ENCODE measurements at places on chromosomes 5 and 9.
A peak's percentile ranks its signal among the peaks of the same experiment; 100 is the strongest.

GRCh38 chr5:158751961-158752655, 347.6 kb downstream of the EBF1 start:
- no peak for DNase-seq

GRCh38 chr9:130935648-130936271, 3.3 kb downstream of the FIBCD1 start:
- no peak for DNase-seq

GRCh38 chr5:154162539-154163151, 27.9 kb upstream of the GALNT10 start:
- DNase-seq = no peak

GRCh38 chr5:157902449-157903116, 43.6 kb upstream of the CLINT1 start:
- no peak for DNase-seq

DNA sequence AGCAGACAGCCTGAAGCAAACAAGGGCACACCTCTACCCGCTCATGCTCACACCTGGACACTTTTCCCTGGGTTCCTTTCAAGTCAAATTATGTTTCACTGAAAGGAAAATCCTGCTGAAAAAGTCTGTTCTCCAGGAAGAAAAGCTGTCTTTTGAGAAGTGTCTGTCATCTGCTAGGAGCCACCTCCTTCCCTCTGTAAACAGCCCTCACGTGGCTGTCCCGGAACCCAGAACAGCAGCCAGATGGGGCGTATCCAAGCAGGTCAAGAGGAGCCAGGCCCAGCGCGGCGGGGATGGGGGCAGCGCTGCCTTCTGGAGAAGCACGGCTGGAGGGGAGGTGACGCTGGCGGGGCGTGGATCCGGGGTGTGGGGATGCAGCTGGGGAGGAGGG, at the start of gene PNPLA7:
PNPLA7 (minus strand) TSS at position 172 of the 391 bp plus-strand sequence. CDS start 205 bp downstream, outside the sequence.
- peak; percentile 77 for DNase-seq

DNA sequence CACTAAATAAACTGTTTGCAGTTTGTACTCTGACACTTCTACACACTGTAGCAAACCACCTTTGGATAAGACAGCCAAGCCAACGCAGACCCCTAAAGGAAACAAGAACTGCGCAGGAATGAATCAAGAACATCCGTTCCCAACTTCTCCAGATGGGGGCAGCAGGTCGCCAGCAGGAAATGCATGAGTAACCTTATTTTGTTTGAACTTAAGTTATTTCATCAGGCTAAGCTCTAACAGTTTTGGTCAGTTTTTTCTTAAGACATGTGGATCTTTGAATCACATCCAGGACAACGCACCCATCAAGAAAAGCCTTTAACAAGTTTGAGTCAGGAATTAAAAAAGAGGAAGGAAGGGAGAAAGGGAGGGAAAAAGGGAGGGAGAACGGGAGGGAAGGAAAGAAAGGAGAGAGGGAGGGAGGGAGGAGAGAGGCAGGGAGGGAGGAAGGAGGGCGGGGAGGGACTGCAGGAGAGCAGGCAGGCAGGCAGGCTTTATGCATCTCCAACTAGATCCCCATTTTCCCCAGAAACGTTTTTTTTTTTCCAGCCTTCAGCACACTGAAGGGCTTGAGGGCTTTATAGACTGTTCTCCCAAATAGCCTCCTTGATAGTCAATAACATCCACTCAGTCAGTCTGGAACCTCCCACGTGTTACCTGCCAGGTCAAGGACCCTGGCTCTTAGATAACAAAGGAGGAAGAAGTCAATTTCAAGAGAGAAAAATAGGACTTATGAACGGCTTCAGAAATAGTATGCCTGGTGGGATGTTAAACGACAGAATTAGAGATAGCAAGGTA, 22.2 kb downstream of the BHMT start:
- peak; percentile 16 for DNase-seq

DNA sequence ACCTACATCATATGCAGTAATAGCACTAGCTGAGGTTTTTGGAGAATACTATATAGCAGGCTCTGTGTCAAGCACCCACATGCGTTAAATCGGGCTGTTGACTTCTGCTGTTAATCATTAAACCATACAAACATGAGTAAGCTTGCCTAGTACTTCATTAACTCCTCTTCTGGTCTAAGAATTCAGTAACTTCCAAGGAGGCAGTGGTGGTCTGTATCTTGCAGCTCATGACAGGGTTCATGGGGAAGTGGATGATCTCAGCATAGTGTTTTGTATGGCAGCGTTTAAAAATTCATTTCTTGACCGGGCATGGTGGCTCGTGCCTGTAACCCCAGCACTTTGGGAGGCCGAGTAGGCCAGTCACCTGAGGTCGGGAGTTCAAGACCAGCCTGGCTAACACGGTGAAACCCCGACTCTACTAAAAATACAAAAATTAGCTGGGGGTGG, at the start of gene HAVCR1:
HAVCR1 (minus strand) TSS at position 24 of the 447 bp plus-strand sequence. CDS start 1,173 bp downstream, outside the sequence.
- DNase-seq = no peak

GRCh38 chr9:136617746-136618579, 44.8 kb upstream of the EGFL7 start:
- no peak for DNase-seq

- no peak for DNase-seq
These were observed 44.0 kb upstream of the XPA start for GRCh38 chr9:97740848-97741821.

DNA sequence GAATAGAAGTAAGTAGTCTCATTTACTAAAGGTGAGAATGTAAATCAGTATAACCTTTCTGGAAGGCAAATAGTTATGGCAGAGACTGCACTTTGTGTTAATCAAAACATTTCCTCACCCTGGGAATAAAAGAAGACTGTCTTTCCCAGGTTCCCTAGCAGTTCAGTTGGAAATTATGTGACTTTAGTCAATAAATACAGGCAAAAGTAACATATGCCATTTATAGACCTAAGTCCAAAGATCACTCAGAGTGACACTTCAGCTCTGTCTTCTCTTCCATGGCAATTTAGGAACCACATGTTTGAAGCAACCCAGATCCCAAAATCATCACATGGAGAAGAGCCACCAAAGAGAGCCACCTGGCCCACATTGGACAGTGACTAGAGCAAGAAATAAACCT, 160.7 kb upstream of the SV2C start:
- DNase-seq = no peak

GRCh38 chr5:137621306-137621705, 114.6 kb downstream of the KLHL3 start:
- DNase-seq = no peak

DNA sequence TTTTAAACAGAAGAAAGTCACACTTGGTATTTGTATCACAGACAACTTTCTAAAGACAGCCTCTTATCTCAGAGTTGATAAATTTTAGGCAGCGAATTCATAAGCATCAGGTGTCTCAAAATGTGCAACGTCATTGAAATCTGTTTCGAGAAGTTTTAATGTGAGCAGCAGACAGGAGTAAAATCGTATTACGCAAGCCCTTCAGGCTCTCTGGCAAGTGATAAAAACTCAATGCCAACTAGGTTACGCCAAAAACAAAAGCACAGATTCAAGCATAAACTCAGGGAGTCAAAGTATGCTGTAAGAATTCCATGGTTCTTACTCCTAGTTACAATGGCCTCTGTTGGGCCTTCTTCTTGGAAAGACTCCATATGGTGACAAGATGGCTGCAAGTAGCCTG, 244.7 kb downstream of the SEMA5A start:
- DNase-seq = no peak

DNA sequence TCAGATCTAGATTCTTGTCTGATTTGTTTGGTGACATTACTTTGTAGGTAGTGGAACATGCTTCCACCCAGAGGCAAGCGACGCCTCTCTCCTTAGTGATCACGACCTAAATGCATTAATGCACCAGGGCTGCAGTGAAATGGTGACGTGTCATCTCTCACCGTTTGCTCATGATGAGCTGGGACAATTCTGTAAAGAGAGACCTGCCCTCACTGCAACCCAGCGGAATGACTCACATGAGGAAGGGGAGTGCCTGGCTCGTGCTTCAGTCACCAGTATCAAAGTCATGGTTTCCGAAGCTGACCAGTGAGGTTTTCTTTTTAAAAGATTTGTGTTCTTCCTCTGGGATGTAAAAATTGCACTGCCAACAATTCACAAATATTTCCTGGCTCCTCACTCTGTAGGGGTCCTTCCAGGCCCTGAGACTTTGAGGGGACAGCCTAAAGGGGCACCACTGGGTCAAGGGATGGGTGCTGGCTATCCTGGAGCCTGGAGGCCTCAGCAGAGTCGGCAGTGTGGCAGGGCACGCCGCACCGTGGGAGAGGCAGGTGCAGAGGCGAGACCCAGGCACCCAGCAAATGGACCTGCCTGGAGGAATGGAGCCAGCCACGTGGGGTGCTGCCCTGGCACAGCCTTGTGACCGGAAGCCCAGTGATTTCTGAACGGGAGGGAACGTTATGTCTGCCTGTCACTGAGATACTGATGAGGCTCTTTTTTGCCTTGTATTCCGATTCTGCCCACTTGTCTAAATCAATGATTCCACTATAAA, 17.3 kb downstream of the QSOX2 start:
- no peak for DNase-seq

DNA sequence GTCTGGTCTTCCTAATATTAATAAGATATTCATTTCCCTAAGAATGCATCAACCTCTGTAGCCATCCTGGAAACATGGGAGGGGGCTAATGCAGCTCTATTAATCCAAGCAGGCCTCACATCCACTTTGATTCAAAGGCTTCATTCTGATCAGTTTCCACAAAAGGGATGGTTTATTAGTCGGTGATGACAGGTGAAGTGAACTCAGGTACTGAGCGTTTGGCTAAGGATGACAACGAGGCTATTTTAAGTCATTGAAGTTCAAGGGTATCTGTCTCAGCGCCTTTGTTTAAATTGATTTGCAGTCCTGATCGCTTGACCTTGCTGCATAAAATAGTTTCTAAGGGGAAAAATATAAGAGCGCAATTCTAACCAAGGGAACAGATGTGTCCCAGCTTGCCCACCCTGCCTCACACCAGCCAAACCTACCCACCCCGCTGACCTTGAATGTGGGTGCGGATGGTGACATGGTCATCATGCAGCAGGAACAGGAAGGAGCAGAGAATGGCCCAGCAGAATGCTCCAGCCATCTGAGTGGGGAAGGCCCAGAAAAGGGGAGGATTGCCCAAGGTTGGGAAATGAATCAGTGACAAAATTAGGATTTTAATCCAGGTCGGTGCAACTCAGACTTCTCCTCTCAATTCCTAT, 70.5 kb upstream of the ZNF618 start:
- no peak for DNase-seq

- DNase-seq = no peak
These were observed 179.7 kb upstream of the ISL1 start for GRCh38 chr5:51203598-51203997.

- DNase-seq = no peak
These were observed 165.6 kb downstream of the MACROH2A1 start for GRCh38 chr5:135233477-135233876.

- no peak for DNase-seq
These were observed 145.6 kb downstream of the CNTLN start for GRCh38 chr9:17280350-17281012.

DNA sequence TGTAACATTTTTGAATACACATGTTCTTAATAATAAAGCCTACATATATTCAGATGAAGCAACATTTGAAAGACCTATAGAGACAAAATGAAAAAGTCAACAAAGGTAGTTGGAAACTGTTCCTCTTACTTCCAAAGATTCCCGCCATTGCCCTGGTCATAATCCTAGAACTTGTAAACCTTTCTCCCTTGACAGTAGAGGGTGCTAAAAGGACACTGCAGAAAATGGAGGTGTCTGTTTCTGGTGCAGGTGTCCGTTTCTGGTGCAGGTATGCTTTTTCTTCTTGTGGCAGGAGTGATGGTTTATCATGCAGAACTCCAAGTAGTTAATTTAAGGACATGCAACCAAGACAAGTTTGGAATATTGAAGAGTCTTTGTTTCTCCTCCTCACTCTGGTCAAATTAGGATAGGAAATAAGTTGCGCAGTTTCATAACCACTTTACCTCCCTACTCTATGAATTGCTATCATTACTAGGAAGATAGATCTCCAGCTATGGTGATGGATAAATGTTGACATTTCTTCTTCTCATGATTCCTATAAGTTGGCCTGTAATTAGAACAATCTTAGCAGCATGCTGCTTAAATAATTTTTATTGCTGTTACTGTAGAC, 56.0 kb upstream of the FAM174A start:
- DNase-seq = no peak

DNA sequence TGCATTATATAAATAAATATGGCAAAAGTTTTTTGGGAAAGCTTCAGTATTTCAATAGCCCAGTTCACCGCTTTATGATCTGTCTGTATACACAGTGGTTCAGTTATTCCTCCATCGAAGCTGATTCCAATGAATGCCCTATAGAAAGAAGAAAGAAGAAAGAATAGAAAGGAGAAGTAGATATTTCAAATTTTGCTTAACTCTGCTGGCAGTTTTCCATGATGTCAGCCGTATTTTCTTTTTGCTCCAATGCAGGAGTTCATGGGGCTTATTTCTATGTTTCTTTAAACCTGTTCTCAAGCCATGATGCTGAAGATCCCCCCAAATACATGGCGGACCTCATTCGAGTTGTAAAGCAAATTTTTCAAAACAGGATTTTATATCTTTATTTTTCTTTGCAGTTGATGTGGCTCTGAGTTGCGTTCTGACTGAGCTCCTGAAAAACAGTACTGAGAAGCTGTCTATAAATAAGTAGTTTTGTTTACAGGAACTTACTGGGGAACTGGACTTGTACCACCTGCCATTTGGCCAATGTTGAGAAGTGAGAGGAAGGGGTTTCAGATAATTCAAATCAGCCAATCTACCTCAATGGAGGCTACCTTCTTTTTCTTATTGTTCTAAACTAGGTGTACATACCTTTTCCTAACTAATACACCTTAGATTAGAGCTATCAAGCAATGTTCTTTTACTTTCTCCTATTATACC, 418.5 kb upstream of the MEF2C start:
- DNase-seq = no peak

GRCh38 chr9:124828489-124829333, 24.5 kb upstream of the WDR38 start:
- no peak for DNase-seq

GRCh38 chr5:1315709-1316587, 21.1 kb upstream of the TERT start:
- no peak for DNase-seq

All from cerebellar nuclear complex (tissue), 1 donor.